NCI-H1417 treated with DMSO at 0.1 percent for 48 hours (cell line): ENCODE measurements at places on chromosomes 2 and 18.

GRCh38 chr2:85862426-85862825 lies 26.4 kb downstream of the ST3GAL5 start:
- no peak for DNase-seq

GRCh38 chr2:69659941-69660483 lies 16.5 kb upstream of the AAK1 start:
- no peak for DNase-seq

DNA sequence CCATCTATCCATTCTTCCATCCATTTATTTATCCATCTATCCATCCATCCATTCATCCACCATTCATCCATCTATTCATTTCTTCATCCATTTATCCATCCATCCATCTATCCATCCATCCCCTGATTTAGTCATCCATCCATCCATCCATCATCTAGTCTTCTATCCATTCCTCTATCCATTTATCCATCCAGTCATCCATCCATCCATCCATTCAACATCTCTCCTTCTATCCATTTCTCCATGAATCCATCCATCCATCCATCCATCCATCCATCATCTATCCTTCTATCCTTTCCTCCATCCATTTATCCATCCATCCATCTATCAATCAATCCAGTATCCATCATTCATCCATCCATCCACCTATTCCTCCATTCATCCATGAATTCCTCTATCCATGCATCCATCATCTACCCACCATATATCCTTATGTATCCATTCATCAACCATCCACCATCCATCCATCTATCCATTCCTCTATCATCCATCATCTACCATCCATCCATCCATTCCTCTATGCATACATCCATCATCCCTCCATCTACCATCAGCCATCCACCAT lies 185.0 kb downstream of the CELF4 start:
- DNase-seq, result no peak

GRCh38 chr2:105413206-105413605 lies 14.4 kb upstream of the FHL2 start:
- no peak for DNase-seq

DNA sequence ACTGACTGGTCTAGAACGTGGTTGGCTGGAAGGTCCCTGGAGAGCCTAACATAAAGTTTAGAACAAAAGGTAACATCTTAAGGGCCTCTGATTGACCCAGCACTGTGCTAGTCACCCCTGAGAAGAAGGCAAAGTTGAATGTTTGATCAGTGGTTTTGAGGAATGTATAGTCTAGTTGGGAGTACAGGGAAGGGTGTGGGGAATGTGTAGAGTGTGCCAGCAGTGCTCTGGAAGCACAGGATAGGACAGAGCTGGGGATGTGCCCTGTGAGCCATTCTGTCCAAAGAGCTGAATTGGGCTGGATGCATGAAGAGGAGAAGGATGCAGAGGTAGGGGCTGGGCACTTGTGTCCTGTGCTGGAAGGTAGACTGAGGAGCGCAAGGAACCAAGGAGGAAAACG lies 41.0 kb upstream of the DOCK10 start:
- DNase-seq, result no peak

GRCh38 chr18:26002375-26002910 lies 88.0 kb downstream of the SS18 start:
- DNase-seq, result no peak

- no peak for DNase-seq
These were observed 43.9 kb upstream of the GALR1 start for GRCh38 chr18:77205769-77206168.

GRCh38 chr2:69298862-69299261 lies 88.2 kb downstream of the GFPT1 start:
- DNase-seq, result no peak

GRCh38 chr2:150339282-150339681 lies 148.2 kb downstream of the RND3 start:
- DNase-seq, result no peak

DNA sequence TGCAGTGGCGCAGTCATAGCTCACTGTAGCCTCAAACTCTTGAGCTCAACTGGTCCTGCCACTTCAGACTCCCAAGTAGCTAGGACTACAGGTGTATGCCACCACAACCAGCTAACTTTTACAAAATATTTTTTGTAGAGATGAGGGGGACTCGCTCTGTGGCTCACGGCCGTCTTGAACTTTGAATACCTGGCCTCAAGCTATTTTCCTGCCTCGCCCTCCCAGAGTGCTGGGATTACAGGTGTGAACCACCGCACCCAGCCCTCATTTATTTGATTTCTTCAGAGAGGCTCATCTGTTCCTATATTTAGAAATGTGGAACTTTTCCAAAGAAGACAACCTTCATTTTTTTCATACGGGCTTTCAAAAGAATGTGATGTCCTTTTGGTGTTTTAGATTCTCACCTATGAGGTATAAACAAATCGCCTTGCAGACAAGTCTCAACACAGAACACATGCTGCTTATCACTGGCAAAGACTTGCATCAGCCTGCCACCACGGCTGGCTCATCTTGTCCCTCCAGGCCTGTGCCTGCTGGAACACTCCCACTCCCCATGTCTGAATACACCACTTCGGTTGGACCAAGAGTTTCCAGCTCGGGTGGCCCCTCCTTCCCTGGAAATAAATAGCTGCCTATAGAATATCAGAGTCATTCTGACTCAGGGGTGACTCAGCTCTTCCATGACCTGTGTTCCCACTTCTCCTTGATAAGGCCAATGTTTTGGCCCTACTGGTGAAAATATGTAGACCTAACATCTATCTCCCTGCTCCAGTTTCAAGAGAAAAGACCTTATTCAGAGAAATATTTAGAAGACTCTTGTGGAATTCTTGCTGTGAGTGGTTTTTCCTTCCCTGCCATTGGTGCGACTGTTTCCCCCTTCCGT lies 202.6 kb downstream of the TGIF1 start:
- no peak for DNase-seq

GRCh38 chr2:216791303-216791702 lies 68.6 kb downstream of the TNP1 start:
- no peak for DNase-seq

GRCh38 chr2:28201671-28202180 lies 190.9 kb upstream of the FOSL2 start:
- no peak for DNase-seq

DNA sequence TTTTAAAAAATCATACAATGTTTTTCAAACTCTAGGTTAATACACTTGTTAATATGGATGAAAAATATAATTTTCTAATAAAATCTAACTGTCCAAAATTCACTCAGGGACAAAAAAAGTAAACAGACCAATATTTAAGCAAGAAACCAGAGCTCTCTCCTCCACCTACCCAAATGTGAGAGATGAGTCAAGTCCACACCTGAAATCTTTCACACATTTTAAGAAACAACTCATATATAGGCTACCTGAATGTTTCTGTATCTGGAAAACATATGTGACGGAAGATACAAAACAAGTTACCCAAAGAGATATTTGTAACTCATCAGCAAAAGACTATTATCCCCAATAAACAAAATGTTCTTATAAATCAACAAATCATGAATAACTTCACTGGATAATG lies 20.2 kb downstream of the ZNF516 start:
- no peak for DNase-seq

GRCh38 chr2:29559578-29559977 lies 361.8 kb downstream of the ALK start:
- DNase-seq, result no peak

GRCh38 chr2:190678444-190679162 lies 29.7 kb downstream of the NAB1 start:
- DNase-seq, result no peak

GRCh38 chr18:55425698-55426097 lies 162.3 kb downstream of the TCF4 start:
- peak; percentile 67 for DNase-seq

- no peak for DNase-seq
These were observed 678.5 kb downstream of the ARHGAP15 start for GRCh38 chr2:143807671-143808070.

DNA sequence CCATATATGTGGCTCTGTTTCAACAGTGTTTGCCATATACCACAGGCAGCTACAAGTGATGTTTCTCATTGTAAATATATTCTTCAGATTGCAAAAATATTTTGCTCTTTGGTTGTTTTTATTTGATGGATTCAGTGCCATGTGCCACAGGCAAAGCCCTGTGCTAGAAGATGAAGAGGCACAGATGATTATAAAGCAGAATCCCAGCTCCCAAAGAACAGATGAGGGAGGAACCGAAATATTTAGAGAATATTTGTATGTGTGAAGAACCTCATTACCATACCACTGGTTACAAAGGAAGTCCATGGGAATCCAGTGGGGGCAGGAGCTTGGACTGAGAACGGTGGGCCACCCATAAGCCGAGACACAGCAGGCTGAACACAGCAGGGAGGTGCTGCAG lies 143.8 kb upstream of the NDUFV2 start:
- DNase-seq, result no peak

GRCh38 chr2:207296265-207296948 lies 130.7 kb upstream of the KLF7 start:
- no peak for DNase-seq

GRCh38 chr18:59056706-59057492 lies 82.8 kb upstream of the SEC11C start:
- DNase-seq, result no peak

GRCh38 chr18:67425672-67426071 lies 90.8 kb downstream of the DSEL start:
- no peak for DNase-seq

- no peak for DNase-seq
These were observed 8.7 kb upstream of the KIAA2012 start for GRCh38 chr2:202064171-202064880.

- DNase-seq, result no peak
These were observed 85.1 kb downstream of the CABLES1 start for GRCh38 chr18:23220355-23220754.

- no peak for DNase-seq
These were observed 164.7 kb downstream of the AGAP1 start for GRCh38 chr2:235658351-235659174.

GRCh38 chr2:114006460-114006859 lies 116.6 kb downstream of the ACTR3 start:
- no peak for DNase-seq

- no peak for DNase-seq
These were observed 48.9 kb upstream of the NABP1 start for GRCh38 chr2:191629001-191629453.
